GM12891 (cell line): ENCODE measurements at places on chromosomes 5 and 9.

DNA sequence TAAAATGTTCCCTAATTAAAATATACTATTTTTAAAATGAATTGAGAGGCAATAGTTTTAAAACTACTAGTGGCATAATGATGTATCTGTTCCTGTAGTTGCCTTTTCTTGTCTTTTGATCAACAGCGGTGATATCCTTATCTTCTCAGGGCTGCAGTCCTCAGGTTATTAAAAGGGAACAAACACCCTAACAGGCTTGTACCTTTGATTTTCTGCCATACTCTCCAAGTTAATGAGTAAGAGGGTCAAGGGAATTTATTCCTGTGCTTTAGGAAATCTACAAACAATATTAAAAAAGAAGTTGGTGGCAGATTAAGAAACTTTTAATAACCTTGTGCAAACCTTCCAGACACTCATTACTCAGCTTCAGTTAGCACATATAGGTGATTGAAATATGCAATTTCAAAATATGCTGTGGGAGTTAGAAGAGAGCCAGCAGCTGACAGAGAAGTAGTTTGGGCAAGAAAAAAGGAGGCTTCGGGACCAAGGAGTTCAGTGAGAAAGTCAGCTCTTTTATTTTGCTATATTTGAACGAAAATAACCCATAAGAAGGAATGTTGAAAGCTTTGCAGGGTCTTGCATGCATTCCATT is 81.0 kb upstream of the TLE4 start:
- DNase-seq, result no peak

DNA sequence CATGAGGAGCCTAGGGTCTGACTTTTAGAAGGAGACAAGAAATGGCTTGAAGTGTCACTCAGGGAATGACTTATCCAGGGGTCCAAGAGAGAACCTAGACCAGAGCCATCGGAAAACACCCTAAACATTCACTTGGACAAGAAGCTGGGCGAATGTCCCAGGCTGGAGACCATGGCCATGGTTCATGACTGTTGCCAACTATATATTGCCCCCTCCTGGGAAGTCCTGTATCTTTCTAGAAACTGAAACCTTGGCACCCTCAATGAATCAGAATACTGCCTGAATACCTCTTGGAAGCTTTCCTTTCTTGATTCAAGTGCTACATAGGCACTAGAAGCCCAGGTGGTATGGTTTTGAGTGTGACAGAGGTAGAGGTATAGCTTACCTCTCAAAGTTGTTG is 29.9 kb downstream of the TRMO start:
- DNase-seq, result no peak

GRCh38 chr5:135308752-135309151 is 90.3 kb downstream of the MACROH2A1 start:
- DNase-seq, result no peak

DNA sequence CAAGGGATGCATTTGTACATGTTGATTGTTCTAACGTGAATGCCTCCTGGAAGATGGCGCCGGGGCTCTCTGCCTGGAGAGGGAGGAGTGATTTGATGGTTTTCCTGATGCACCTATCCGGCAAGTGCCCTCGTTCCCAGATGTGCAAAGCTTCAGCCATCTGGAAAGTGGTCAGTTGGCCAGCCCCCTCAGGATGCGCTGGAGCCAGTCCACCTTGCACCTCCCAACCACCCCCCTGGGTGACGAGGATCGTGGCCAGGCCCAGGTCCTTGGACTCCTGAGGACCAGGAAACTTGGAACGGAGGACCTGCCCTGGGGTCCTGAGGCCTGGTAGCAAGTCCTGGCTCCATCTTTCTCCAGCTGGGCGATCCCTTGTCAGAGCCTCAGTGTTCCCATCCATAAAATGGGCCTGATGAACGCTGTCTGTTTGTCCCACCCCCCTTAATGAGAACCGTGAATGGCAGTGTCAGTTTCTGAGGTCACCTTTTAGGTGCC is 23.6 kb upstream of the RNU6ATAC start:
- no peak for DNase-seq

- no peak for DNase-seq
Observed at GRCh38 chr9:132681561-132681960, 11.3 kb downstream of the GTF3C4 start.
